ENCODE measurements at places on chromosomes 16 and 17. TPM values are rescaled to one million over a fixed set of nuclear protein-coding genes. Genes with fewer than 3 reads are reported as not detected.

DNA sequence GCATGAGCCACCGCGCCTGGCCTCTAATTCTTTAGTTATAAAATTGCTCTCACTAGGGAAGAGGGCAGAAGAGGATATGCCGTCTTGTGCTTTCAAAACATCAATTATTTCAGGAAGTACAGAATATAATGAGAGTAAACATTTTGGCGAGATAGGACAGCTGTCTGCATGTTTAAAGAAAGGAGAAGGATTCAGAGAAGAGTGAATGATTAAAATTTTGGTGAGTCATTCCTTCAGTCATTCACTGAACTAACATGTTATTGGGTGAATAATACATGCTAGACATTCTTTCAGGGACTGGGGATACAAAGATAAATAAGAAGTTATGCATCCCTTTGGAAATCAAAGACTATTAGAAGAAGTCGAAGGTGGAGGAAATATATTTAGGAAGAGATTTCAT lies 590.3 kb upstream of the GOT2 start:
- no peak for DNase-seq

GRCh38 chr17:10071141-10071540 lies 127.3 kb downstream of the GAS7 start:
- no peak for DNase-seq

DNA sequence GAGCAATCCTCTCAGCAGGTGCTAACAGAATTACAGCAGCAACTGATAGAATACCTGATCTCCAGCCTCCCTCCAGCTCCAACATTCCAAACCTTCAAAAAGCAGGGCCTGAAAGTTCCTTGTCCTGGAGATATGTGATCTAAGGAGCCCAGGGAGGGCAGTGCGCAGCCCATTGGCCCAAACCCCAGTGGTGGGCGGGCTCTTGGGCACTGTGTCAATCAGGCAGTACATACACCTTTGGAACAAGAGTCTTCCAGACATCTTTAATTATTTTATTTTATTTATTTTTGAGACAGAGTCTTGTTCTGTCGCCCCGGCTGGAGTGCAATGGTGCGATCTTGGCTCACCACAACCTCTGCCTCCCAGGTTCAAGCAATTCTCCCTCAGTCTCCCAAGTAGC lies 24.2 kb downstream of the SLC12A3 start:
- peak; percentile 51 for DNase-seq

Gene KRT25
- not detected for polyA plus RNA-seq

DNA sequence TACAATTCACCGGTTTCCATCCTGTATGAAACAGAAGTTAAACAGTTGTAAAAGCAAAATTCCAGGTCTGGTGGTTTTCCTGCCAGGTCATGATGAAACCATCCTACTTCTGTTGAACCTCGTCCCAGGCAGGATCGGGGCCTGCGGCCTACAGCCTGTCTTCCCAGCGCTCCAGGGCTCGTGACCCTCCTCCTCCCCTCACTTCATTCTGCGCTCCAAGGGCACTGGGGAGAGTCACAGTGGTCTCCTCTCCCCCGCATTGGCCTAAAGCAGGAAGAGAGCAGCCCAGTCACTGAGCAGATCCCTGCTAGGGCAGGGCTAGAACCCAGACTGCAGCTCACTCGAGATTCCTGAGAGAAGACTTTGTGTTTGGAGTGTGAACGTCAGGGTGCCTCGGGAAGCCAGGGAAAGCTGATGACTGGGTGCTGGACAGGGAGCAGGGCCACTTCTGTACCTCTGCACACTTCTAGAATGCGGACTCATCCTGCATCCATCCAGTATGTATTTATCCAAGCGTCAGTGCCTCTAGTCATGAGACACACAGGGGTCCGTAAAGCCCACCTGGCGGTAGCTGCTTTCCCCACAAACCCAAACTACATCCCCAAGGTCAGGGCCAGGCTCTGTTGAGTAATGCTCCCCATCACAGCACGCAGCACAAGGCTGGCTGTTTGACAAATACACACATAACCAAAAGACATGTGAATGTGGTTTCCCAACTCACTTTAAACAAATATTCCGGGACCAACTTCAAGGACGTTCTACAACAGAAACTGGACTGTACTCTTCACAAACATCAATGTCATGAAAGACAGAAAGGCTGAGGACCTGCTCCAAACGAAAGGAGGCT lies 1.7 kb upstream of the ITGAE start:
- no peak for DNase-seq

Gene PTGES3L
- 2.2 TPM for polyA plus RNA-seq

Gene SNF8
- 83.1 TPM for polyA plus RNA-seq

DNA sequence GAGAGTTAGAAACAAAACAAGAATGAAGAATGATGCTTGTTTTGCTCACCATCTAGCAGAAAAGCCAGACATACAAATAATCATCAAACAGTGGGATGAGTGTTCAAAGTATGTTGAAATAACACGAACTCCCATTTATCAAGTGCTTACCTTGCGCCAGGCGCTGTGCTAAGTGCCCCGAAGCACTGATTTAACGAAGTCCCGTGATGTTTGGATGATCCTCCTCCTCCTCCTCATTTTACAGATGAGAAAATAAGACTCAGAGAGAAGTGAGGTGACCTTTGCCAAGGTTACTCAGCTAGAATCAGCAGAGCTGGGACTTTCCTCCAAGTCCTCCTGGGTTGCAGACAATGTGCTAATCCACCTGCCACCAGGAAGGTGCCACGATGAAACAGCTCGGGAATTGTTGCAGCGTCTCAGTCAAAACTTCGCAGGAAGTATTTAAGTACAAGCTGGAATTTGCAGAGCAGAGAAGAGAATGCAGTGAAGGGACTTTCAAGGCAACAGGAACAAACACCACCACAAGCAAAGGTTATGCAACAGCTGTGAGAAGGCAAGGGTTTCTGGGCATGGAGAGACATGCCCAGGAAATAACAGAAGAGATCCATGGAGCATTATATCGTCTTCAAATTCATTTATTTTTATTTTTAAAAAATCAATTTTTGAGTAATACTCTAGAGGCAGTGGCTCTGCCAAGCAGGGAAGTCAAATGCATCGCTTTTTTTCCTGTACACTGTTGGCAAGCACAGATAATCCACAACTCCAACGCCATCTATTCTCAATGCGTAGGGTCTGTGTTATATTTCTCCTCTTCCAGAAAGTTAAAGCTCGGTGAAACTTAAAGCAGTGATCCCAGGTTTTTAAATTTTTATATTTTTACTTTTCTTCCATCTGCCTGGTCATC lies 11.1 kb downstream of the PRCD start:
- no peak for DNase-seq

DNA sequence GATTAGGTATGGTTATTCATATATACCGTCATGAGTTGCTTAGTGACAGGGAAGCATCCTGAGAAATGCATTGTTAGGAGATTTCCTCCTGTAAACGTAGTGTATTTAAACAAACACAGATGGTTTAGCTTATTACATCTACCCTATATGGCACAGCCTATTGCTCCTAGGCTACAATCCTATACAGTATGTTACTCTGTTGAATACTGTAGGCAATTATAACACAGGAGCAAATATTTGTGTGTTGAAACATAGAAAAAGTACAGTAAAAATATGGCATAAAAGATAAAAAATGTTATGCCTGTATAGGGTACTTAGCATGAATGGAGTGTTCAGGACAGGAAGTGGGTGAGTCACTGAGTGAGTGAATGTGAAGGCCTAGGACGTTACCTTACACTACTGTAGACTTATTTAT lies 157.7 kb downstream of the CDH11 start:
- DNase-seq, result no peak

GRCh38 chr16:86527366-86527765 lies 17.0 kb downstream of the FOXF1 start:
- DNase-seq, result no peak
